Glutamatergic neuron (in vitro differentiated cells): ENCODE measurements at places on chromosomes 5 and 9.

- no peaks in the 10 kb centered on the region for H3K36me3 ChIP-seq
- no peak for DNase-seq
- H3K4me1 ChIP-seq, result no peaks in the 10 kb centered on the region
- H3K4me3 ChIP-seq, result no peak overlapping the region
- no peaks in the 10 kb centered on the region for H3K27me3 ChIP-seq
Observed at GRCh38 chr9:73172901-73173215, 21.2 kb downstream of the ANXA1 start.

- no peak for DNase-seq
- peak overlapping the region; percentile 43 for H3K27ac ChIP-seq
- H3K4me3 ChIP-seq, result peak overlapping the region; percentile 52
- peaks cover 8% of the 10 kb centered on the region for H3K27me3 ChIP-seq
Observed at GRCh38 chr9:121566481-121567465, 67.1 kb upstream of the GGTA1 start.

- H3K4me3 ChIP-seq, result no peak overlapping the region
- H3K36me3 ChIP-seq, result no peaks in the 10 kb centered on the region
- DNase-seq, result no peak
- no peak overlapping the region for H3K27ac ChIP-seq
Observed at GRCh38 chr5:150295172-150295634, 5.6 kb upstream of the CAMK2A start.

GRCh38 chr5:31193591-31194467 is at the start of gene CDH6:
TSS of gene CDH6 (plus strand) at chr5:31193686. CDS start at chr5:31267474, 73,788 bp downstream.
- peaks cover 19% of the 10 kb centered on the region for H3K4me1 ChIP-seq
- peaks cover 8% of the 10 kb centered on the region for H3K27me3 ChIP-seq
- H3K36me3 ChIP-seq, result no peaks in the 10 kb centered on the region
- peak within 1 kb of the TSS; percentile 86 for H3K27ac ChIP-seq

- H3K27me3 ChIP-seq, result no peaks in the 10 kb centered on the region
- H3K36me3 ChIP-seq, result peaks cover 16% of the 10 kb centered on the region
- peaks cover under 1% of the 10 kb centered on the region for H3K4me1 ChIP-seq
- no peak for DNase-seq
Observed at GRCh38 chr9:16469184-16469583, 401.3 kb downstream of the BNC2 start.

- no peak overlapping the region for H3K27ac ChIP-seq
- H3K27me3 ChIP-seq, result no peaks in the 10 kb centered on the region
- DNase-seq, result no peak
Observed at GRCh38 chr5:137831526-137831925, 36.1 kb upstream of the MYOT start.

DNA sequence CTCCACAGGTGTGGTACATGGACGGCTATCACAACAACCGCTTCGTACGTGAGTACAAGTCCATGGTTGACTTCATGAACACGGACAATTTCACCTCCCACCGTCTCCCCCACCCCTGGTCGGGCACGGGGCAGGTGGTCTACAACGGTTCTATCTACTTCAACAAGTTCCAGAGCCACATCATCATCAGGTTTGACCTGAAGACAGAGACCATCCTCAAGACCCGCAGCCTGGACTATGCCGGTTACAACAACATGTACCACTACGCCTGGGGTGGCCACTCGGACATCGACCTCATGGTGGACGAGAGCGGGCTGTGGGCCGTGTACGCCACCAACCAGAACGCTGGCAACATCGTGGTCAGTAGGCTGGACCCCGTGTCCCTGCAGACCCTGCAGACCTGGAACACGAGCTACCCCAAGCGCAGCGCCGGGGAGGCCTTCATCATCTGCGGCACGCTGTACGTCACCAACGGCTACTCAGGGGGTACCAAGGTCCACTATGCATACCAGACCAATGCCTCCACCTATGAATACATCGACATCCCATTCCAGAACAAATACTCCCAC is 32.1 kb downstream of the OLFM1 start:
- H3K36me3 ChIP-seq, result peaks cover 22% of the 10 kb centered on the region
- peaks cover 19% of the 10 kb centered on the region for H3K4me1 ChIP-seq
- H3K27me3 ChIP-seq, result peaks cover 8% of the 10 kb centered on the region
- no peak overlapping the region for H3K27ac ChIP-seq

DNA sequence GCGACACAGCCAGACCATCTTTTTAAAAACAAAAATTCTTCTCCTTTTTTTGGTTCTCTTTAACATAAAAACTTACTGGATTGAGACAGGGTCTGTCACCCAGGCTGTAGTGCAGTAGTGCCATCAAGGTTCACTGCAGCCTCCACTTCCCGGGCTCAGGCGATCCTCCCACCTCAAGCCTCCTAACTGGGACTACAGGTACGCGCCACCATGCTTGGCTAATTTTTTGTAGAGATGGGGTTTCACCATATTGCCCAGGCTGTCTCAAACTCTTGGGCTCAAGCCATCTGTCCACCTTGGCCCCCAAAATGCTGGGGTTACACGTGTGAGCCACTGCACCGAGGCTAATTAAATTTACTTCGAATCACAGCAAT is 13.8 kb downstream of the HNRNPK start:
- peaks cover 2% of the 10 kb centered on the region for H3K27me3 ChIP-seq
- no peaks in the 10 kb centered on the region for H3K36me3 ChIP-seq
- H3K4me3 ChIP-seq, result no peak overlapping the region
- peak overlapping the region; percentile 85 for H3K27ac ChIP-seq
- no peak for DNase-seq

DNA sequence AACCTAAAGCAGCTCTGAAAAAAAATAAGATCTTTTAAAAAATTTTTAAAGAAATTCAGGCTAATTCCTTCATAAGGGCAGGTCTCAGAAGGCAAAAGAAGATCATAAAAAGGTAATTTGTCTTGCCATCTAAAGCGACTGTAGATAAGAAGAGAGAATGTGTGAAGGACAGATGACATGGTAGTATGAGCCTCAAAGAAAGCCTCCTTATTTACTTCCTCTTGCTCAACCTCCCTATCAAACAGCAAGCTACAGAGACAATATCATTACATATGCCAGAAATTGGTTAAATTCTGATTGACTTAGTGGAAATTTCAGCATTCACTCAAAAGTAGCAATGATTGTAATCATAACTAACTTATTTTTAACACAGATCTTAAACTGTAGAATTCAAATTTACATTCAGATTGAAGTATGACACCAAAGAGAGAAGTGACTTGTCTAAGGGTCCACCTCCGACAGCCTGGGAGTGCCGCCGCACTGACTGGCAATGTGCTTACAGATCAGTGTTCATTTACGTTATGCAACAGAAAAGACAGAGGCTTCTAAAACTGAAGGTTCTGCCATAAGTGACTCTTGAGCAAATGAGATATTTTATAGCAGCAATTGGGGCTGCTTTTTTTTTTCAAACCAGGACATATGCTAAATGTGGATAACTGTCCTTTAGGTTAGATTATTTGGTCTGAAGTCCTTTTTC is 132.0 kb downstream of the CEMIP2 start:
- H3K36me3 ChIP-seq, result no peaks in the 10 kb centered on the region
- DNase-seq, result no peak
- H3K27ac ChIP-seq, result no peak overlapping the region
- H3K4me3 ChIP-seq, result no peak overlapping the region

- H3K27me3 ChIP-seq, result no peaks in the 10 kb centered on the region
- DNase-seq, result no peak
- H3K4me1 ChIP-seq, result no peaks in the 10 kb centered on the region
- no peaks in the 10 kb centered on the region for H3K36me3 ChIP-seq
- no peak overlapping the region for H3K27ac ChIP-seq
Observed at GRCh38 chr5:38032149-38032548, 192.3 kb upstream of the GDNF start.

DNA sequence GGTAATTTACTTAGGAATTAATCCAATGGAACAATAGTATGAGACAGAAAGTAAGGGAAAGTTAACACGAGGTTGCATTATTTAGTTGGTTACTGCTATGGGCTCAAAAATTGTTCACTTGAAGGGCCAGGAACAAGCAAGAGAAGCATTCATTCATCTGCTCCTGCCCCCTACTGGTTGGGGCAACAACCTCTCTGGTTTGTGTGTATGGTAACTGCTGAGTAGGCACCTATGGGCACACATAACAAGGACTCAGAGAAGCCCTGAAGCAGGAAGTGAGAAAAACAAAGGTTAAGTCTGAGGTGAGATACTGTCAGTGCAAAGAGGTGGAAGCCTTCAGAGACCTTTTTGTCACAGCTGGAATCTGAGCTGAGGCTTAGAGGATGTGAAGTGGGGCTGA is 34.4 kb upstream of the RANBP6 start:
- H3K27me3 ChIP-seq, result no peaks in the 10 kb centered on the region
- no peak for DNase-seq
- no peaks in the 10 kb centered on the region for H3K36me3 ChIP-seq
- no peak overlapping the region for H3K27ac ChIP-seq

GRCh38 chr5:11898-12297 is 80.1 kb upstream of the PLEKHG4B start:
- no peaks in the 10 kb centered on the region for H3K4me1 ChIP-seq
- H3K36me3 ChIP-seq, result no peaks in the 10 kb centered on the region
- peaks cover 1% of the 10 kb centered on the region for H3K27me3 ChIP-seq
- DNase-seq, result no peak

GRCh38 chr5:134982230-134982629 is 14.5 kb downstream of the CATSPER3 start:
- no peak overlapping the region for H3K27ac ChIP-seq
- DNase-seq, result no peak
- no peaks in the 10 kb centered on the region for H3K4me1 ChIP-seq
- H3K27me3 ChIP-seq, result peaks cover 3% of the 10 kb centered on the region
